CD4-positive, alpha-beta T cell treated with Interleukin-4 for 4 hours (primary cell): ENCODE measurements at places on chromosomes 5 and 9.

DNA sequence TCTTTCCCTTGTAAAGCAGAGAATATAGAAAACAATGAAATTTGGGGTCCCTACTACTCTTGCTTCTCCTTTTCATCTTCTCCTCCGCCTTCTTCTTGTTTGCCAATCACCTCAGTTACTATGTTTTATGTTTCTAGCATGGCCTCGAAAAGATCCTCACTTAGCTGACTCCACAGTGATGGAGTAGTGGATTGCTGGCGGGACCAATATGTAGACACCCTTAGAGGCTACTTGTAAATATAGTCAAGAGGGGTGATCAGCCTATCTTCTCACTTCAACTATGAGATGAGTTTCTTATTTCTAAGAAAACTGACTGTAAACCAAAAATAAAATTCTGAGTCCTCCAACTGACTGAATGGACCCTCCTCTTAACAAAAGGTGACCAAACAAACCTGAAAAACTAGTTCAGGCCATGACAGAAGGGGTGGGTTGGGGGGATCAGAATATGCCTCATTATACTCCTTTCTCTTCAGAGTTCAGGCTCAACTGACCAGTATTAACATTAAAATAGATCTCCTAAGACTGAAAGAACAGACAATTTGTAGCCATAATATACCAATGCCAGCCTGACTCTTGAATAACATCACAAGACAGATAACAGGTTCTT lies 829.0 kb downstream of the TLE4 start:
- no peak for DNase-seq

DNA sequence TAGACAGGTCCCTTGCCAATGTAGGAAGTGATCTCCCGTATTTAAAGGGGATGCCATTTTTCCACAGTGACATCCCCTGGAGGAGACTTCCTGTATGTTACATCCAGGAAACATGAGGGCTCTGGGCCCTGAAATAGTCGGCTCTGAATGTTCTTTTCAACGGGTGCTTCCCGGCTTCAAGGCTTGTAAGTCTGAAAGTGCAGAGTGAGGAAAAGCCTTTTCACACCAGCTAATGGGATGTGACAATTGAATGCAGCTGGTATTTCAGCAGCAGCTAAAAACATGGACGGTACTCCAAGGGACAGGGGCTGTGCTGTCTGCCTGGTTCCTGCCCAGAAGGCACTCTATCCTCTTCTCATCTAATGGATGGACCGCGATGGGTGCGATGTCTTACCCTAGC lies 1.4 kb downstream of the IL9 start:
- no peak for DNase-seq

DNA sequence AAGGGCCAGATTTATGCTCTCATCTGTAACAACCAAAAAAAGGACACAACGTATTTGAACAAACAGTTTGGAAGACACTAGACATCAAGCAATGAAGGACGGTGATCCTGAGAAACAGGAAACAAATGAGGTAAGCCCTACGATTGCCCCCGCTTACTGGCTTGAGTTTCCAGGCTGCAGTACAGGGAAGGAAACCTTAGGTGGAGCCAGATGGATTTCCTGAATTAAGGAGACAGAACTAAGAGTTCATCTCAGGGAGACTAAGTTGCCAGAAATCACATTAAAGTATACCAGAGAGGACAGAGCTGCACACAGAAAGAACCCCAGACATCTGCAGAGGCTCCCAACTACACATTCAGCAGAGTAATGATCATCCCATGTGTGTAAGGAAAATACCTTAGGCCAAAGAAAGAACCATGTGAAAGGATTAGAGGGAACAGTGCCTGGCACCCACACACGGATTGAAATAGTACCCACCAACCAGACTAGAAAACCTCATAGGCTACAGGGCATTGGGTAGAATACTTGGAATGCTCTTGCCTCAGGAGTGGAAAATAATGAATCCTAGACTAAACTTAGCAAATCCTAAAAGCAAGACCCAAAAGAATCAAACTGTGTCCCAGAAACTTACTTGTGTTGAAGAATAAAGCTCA lies 99.3 kb upstream of the NIPBL start:
- no peak for DNase-seq

GRCh38 chr5:54296386-54296785 lies 14.0 kb downstream of the ARL15 start:
- no peak for DNase-seq

DNA sequence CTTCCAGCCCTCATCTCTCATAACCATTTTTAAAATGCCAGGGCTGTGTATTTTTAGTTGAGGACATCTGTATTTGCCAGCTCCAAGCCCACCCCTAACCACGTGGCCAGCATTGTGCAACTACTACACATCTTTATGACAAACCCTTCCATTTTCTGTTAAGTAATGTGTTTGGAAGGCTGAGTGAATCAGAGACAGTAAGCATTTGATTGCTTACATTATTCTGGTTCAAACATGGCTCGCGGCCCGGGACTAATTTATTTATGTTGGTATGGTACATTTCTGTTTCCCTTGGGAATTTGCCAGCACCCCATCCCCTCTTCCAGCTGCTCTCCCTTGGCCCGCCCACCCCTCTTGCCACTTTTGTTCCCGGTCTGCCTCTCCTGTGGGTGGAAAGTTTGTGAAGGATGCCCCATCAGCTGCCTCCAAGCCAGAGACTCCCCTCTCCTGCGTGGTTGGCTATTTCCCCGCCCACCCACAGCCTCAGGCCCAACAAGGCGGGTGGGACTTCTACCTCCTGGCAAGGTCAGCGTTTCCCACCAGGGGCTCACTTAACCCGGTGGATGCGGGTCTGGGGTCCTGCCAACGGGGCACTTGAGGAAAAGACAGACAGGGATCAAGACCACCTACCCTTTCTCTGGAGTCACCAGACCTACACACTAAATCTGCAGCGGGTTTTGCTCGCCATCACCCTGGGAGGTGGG lies 162.2 kb downstream of the HSD17B3 start:
- DNase-seq = no peak

- no peak for DNase-seq
Observed at GRCh38 chr5:176677209-176677939, 30.1 kb downstream of the TSPAN17 start.

GRCh38 chr9:21434202-21435014 lies 5.8 kb upstream of the IFNA1 start:
- DNase-seq = peak; percentile 48

DNA sequence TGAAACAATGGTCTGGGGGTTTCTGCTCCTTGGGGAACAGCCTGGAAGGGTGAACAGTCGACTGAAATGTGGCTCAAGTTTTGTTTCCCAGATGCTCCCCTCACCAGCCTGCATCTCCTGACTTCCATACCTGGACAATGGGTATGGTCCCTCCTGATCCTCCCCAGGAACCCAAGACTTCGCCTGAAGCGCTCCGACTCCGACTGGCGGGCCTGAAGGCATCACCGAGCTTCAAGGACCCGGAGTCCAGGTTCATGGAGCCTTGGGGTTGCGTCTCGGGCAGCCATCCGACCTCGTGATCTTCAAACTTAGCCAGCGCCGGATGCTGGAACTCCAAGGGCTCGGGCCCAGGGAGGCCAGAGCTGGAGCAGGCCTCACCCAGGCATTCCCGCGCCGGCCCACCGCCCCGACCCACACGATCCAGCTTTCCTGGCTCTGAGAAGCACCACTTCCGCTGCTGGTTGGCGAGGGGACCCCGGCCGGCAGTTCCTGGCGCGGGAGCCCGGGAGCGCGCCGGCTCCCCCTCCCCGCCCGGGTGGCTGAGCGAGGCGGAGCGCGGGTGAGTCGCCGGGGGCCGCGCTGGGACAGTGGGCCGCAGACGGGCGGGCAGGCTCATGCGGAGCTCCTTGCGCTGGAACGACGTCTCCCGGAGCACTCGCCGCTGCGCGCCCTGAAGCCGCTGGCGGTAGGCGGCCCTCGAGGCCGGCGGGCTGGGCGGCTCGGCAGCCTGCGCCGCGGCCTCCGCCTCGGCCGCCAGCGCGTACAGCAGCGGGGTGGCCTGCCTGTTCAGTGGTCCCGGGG lies 5.2 kb downstream of the SHROOM1 start:
- no peak for DNase-seq

DNA sequence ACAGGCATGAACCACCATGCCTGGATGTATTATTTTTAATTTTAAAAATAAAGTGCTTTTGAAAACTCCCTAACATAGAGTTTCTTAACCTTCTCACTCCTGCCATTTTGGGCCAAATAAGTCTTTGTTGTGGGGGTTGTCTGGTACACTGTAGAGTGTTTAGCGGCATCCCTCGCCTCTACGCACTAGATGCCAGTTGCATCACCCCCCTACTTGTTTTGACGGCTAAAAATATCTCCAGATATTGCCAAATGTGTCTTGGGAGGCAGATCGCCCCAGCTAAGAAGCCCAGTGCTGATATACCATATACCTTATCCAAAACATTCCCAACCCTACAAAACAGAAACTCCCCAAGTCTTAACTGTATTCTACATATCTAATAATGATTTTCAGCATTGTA lies 54.6 kb downstream of the SCAI start:
- no peak for DNase-seq

- DNase-seq = no peak
Observed at GRCh38 chr5:36135988-36136387, 15.7 kb downstream of the LMBRD2 start.

GRCh38 chr5:89281211-89281610 lies 398.2 kb upstream of the MEF2C start:
- no peak for DNase-seq

GRCh38 chr9:131032384-131032783 lies 23.4 kb downstream of the LAMC3 start:
- DNase-seq = no peak

DNA sequence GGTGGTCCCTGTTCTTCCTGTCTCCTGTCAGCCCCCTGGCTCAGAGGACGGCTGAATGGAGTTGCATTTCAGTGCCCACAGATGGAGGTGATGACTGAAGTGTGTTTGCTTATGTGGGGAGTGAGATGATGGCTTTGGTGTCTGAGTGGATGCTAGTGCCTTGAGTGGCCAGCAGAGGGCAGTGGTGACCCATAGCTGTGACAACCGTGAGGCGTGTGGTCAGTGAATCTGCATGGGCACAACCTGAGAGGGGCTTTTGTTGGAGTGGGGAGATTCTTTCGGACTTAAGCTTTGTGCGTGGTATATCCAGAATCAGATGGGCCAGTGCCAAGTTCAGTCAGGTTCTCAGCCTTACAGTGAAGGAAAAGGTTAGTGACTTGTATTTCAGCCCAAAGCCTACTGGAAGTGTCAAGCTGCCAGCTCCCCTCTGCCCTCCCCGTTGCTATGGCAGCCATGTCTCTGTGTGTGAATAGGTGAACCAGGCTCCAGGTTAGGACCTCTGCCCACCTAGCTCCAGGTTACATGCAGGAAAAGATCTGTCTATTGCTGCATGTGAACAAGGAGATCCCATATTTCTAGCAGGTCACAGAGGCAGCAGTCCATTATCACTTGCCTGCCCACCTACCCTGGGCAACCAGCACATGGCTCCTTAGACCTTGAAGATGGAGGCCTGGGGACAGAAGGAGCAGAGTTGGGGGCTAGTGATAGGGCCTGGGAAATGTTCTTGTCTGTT lies 14.7 kb upstream of the CXXC5 start:
- DNase-seq = peak; percentile 67

DNA sequence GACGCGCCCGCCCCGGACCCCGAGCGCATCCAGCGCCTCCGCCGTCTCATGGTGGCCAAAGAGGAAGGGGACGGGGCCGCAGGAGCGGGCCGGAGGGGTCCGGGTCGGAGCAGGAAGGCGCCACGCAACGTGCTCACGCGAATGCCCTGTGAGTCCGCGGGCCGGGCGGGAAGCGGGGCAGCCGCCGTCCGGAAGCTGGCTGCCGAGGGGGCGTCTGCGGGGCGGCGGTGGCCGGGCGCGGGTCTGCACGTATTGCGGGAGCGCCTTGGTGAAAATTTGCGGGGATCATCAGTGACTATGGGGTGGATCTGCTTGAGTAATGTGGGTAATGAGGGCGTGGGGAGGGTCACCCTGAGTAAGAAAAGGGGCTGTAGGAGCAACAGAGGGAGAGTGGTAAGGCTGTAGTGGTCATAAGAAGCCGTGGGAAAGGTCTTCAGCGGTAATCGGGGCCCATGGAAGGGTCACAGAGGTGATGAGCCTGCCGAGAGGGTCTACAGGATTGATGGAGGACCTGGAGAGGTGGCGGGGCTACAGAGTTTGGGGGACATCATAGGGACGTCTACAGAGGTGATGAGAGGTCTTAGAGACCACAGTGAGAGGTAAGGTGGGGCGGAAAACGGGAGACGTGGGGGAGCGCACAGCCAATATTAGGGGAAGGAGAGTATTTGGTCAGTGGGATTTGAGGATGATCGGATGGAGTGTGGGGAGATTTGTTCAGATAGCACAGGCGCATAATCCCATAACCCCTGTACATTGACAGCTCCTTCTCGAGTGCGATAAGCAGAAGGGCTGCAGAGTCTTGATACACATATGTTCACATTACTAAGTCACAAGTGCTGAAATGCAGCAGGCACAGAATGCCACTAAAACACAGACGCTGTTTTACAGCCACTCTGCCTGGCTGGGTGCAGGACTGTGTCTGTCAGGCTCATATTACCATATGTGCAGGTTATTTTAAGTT lies 819 bp downstream of the LSM11 start:
- DNase-seq = no peak

DNA sequence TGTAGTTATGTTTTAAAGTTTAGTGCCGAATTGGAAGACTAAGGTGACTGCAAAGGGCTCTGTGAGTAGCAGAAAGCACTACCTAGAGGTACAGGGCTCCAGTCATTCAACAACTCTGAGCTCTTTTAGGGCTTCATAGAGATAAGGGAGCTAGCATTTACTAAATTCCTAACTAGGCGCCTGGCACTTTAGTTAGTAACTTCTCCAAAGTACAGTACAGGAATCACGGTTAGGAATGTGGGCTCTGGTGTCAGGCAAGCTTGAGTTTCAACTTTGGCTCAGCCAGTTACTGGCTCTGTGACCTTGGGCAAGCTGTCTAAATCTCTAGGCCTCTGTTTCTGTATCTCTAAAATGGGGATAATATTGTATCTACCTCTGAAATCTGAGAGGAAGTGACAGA lies 115.3 kb downstream of the SLIT3 start:
- no peak for DNase-seq

GRCh38 chr5:6287176-6287575 lies 91.2 kb downstream of the MED10 start:
- DNase-seq = no peak

DNA sequence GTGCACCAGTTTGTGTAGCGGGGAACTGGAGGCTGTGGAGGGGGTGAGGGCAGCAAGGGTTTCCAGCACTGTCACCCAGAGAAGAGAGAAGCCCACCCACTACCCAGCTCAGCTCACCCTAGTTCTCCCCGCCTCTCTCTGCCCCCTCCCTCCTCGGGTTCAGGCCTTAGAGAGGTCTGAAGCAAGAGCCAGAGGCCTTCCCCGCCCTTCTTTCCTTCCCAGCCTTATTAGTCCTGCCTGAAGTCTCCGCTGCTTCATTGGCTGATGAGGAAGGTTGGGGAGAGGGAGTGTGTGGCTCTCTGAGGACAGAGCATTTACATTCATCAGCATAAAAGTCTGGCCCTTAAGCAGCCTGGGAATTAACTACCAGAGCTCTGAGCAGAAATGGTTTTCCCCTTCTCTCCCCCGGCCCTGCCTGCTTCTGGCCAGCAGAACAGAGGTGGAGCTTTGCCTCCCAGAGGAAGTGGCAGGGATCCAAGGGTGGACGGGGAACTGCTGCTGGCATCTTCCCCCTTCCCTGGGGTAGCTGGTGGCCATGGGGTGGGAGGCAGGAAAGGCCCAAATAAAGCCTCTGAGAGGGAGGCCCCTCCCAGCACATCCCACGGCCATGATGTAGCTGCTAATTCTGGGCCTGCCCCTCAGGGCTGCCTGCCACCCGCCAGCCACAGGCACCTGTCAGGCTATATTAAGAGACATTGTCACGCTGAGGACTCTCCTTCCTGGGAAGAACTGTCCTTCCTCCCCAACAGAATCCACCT lies 4.1 kb downstream of the DNAJB5 start:
- DNase-seq = no peak

- DNase-seq = no peak
Observed at GRCh38 chr5:142527234-142527633, 158.7 kb downstream of the FGF1 start.
